ENCODE measurements at places on chromosomes 5 and 9.

- no peak for DNase-seq
Measured at GRCh38 chr9:107034831-107035230, 171.9 kb downstream of the ZNF462 start.

GRCh38 chr5:180810959-180811622 is 8.5 kb upstream of the MGAT1 start:
- no peak for DNase-seq

DNA sequence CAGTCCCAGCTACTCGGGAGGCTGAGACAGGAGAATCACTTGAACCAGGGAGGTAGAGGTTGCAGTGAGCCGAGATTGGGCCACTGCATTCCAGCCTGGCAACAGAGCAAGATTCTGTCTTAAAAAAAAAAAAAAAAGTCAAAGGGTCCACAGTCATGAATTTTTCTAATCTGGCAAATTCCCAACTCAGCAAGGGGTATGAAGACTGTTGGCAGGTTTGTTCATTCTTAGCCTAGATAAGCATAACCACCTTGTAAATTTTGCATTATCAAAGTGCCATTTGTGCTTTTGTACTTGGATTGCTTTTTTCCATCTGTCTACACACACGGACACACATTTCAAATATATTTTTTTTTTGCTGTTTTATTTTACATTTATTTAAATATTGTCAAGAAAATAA is 299.8 kb upstream of the NUDT12 start:
- no peak for DNase-seq

GRCh38 chr5:38891563-38891962 is 45.8 kb downstream of the OSMR start:
- no peak for DNase-seq

DNA sequence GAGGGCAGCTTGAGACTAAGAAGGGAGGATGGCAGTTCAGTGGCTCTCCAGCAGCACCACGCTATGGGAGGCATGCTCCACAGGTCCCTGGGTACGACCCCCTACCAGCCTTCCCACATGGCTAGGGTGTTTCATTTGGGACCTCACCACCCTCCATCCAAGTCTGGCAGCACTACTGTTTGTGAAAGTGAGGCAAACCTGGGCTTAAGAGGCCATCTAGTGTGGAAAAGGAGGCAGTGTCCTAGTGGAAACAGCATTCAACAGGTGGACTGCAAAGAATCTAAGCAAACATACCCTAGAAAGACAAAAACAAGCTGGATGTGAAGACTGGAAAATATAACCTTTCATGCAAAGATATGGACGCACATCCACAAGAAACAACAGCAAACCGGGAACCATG is 4.8 kb upstream of the C5orf47 start:
- DNase-seq = no peak

DNA sequence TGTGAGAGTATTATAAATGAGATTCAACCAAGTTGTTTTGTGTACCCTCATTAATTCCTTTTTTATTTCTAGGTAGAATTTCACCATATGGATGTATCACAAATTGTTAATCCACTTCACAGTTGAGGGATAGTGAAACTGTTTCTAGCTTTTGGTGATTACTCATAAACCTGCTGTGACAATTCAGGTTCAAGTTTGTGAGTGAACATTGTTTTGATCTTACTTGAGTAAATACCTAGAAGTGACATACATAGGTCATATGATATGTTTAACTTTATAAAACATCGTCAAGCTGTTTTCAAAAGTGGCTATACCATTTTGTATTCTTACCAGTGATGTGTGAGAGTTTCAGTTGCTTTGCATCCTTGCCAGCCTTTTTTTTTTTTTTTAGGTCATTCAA is 112.9 kb downstream of the CAMK4 start:
- no peak for DNase-seq

DNA sequence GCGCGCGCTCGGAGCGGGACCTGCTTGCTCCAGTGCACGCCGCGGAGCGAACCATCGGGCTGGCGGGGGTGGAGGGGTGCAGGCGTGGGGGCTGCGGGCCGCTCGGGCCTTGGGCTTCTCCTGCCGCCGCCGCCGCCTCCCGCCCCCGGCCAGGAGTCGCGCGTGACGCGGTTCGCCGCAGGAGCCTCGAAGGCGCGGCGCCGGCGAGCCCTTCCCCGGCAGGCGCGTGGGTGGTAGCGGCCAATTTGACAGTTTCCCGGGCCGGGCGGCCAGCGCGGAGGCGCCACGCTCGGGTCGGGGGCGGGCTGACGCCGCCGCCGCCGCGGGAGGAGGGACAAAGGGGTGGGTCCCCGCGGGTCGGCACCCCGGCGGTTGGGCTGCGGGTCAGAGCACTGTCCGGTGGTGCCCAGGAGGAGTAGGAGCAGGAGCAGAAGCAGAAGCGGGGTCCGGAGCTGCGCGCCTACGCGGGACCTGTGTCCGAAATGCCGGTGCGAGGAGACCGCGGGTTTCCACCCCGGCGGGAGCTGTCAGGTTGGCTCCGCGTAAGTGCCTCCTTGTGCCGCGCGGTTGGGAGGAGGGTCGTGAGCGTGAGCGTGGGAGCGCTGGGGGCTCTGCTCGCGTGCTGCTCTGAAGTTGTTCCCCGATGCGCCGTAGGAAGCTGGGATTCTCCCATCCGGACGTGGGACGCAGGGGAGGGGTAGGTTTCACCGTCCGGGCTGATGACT is at the start of gene TJP2:
Gene TJP2 (plus strand): TSS at position 387 of the 725 bp plus-strand sequence. CDS start 96 bp downstream, at position 483.
- peak; percentile 59 for DNase-seq

DNA sequence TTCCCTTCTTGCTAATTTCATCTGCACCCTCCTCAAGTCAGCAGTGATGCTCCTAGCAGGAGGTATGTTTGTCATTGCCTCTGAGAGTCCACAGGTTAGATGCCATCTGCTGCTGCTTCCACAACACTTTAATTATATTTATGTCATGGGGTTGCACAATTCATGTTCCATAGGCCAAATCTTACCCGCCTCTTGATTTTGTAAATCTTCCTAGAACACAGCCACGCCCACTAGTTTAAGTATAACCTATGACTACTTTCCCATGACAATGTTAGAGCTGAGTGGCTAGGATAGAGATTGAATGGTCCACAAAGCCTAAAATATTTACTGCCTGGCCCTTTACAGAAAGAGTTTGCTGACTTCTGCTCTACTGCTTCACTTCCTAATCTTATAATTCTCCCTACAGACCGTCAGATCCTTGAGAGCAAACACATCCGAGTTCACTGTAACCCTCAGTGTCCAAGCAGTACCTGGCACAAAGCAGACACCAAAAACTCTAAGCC is 21.1 kb downstream of the LIFR start:
- DNase-seq = no peak

DNA sequence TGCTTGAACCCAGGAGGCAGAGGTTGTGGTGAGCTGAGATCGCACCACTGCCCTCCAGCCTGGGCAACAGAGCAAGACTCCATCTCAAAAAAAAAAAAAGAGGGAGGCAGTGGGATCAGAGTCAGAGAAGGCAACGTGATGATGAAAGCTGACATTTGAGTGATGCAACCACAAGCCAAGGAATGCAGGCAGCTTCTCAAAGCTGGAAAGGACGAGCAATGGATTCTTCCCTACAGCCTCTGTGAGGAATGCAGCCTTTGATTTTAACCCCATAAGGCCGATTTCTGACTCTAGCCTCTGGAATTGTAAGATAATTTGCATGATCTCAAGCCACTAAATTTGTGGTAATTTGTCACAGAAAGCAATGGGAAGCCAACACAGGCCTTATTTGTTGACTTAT is 9.8 kb downstream of the TGFBI start:
- no peak for DNase-seq

GRCh38 chr9:8868632-8869031 is 1069.1 kb upstream of the DMAC1 start:
- DNase-seq = no peak

GRCh38 chr5:135195270-135195608 is 161.2 kb upstream of the PITX1 start:
- no peak for DNase-seq

Measured in stimulated activated naive CD8-positive, alpha-beta T cell treated with anti-CD3 and anti-CD28 coated beads, Interleukin-15, Interleukin-2, amounts not matched to agents 100 U/mL and 50 U/mL, for 24 hours (primary cell).